Activated CD8-positive, alpha-beta memory T cell treated with anti-CD3 and anti-CD28 coated beads, Interleukin-2, amount 10 ng/mL, durations not matched to agents 7 days and 5 days (primary cell): ENCODE measurements at places on chromosomes 7 and 10. TPM values are rescaled to one million over a fixed set of nuclear protein-coding genes. Genes with fewer than 3 reads are reported as not detected.

DNA sequence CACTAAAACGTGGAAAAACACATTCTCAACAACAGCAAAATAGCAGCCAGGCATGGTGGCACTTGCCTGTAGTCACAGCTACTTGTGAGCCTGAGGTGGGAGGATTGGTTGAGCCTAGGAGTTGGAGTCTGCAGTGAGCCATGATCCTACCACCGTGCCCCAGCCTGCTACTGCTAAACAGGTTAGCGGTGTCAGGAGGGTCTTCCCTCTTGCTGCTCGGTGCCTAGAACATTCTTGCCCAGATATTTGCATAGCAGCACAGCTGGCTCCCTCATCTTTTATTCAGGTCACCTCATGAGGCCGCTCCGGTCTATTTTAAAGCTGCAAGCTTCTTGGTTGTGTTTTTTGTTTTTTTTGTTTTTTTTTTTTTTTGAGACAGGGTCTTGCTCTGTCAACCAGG lies 2.9 kb upstream of the RABGEF1 start:
- no peaks in the 10 kb centered on the region for H3K27me3 ChIP-seq
- H3K4me1 ChIP-seq, result peaks cover 20% of the 10 kb centered on the region
- DNase-seq, result no peak
- H3K4me3 ChIP-seq, result no peak overlapping the region

- no peak for DNase-seq
- no peak overlapping the region for H3K27ac ChIP-seq
- H3K4me1 ChIP-seq, result peaks cover 15% of the 10 kb centered on the region
- peaks cover 4% of the 10 kb centered on the region for H3K36me3 ChIP-seq
Measured at GRCh38 chr10:132403511-132404168, 6.6 kb downstream of the PWWP2B start.

DNA sequence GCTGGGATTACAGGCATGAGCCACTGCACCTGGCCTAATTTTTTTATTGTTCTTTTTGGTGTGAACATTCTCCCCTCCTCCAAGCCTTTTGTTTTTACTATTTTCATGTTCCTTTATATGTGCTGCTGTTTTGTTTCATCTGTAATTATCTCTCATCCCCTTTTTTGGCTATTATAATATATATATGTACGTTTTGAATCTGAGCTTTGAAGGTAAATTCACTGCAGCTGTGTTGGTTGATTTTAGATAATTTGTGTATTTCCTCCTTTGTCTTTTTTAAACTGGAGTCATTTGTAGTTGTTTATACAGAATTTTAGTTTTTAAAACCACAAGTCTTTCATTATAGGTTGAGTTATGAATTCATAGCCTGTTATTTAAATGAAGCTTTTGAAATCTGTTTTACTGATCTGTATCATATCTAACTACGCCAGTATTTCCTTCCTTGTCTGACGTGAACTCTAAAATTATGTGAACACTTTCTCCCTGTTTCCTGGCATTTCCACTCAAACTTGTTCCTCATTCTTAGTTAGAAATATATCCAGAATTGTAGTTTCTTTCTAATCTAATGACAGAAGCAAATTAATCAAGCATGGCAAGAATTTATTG lies 54.9 kb downstream of the PTEN start:
- no peak overlapping the region for H3K4me3 ChIP-seq

DNA sequence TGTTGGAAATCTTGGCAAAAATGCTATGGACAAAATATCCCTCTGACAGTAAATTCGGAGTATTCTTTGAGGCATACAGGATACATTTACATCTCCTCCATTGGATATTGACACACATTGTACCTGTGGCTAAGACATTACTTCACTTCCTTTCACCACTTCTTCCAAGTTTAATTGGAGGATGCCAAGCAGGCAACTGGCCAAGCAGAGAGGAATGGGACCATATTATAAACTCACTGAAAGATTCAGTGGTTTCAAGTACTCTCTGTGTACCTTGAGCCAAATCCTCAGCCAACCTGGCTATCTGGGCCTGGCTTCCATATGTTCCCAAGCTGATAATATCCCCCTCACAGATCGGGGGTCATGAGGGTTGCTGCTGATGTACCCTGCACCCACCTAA lies 14.7 kb upstream of the JCAD start:
- H3K4me3 ChIP-seq, result no peak overlapping the region
- DNase-seq, result no peak
- no peaks in the 10 kb centered on the region for H3K36me3 ChIP-seq
- H3K27me3 ChIP-seq, result peaks cover 39% of the 10 kb centered on the region
- H3K27ac ChIP-seq, result no peak overlapping the region

DNA sequence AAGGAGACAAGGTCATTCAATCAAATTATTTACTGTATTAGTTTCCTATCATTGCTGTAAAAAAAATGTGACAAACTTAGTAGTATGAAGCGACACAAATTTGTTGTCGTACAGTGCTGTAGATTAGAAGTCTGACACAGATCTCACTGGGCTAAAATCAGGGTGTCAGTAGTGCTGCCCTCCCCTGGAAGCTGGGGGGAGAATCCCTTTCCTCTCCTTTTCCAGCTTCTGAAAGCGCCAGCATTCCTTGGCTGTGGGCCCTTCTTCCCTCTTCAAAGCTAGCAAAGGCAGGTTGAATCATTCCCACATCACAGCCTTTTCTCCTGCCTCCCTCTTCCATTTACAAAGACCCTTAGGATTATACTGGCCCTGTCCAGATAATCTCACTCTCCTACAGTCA lies 28.0 kb downstream of the VPS41 start:
- DNase-seq, result no peak
- H3K4me1 ChIP-seq, result peaks cover 20% of the 10 kb centered on the region
- no peak overlapping the region for H3K27ac ChIP-seq
- no peaks in the 10 kb centered on the region for H3K27me3 ChIP-seq
- peaks cover 39% of the 10 kb centered on the region for H3K36me3 ChIP-seq

- H3K4me1 ChIP-seq, result peaks cover 4% of the 10 kb centered on the region
- H3K27me3 ChIP-seq, result peaks cover 56% of the 10 kb centered on the region
- DNase-seq, result no peak
- H3K27ac ChIP-seq, result no peak overlapping the region
Measured at GRCh38 chr7:148336411-148336810, 254.2 kb upstream of the C7orf33 start.

GRCh38 chr10:33506838-33507661 lies 172.6 kb upstream of the NRP1 start:
- peaks cover 4% of the 10 kb centered on the region for H3K27me3 ChIP-seq
- no peak overlapping the region for H3K27ac ChIP-seq
- DNase-seq, result no peak
- H3K36me3 ChIP-seq, result no peaks in the 10 kb centered on the region

- H3K4me3 ChIP-seq, result no peak overlapping the region
- H3K36me3 ChIP-seq, result no peaks in the 10 kb centered on the region
- H3K27me3 ChIP-seq, result no peaks in the 10 kb centered on the region
- H3K4me1 ChIP-seq, result no peaks in the 10 kb centered on the region
- DNase-seq, result peak; percentile 33
Measured at GRCh38 chr10:132106431-132106830, 40.7 kb downstream of the JAKMIP3 start.

- H3K27me3 ChIP-seq, result no peaks in the 10 kb centered on the region
- peaks cover 2% of the 10 kb centered on the region for H3K36me3 ChIP-seq
- H3K4me1 ChIP-seq, result peaks cover 20% of the 10 kb centered on the region
- no peak overlapping the region for H3K4me3 ChIP-seq
- peak; percentile 55 for DNase-seq
Measured at GRCh38 chr7:4638781-4639575, 43.1 kb upstream of the FOXK1 start.

- H3K4me3 ChIP-seq, result no peak overlapping the region
- no peaks in the 10 kb centered on the region for H3K27me3 ChIP-seq
- H3K4me1 ChIP-seq, result peaks cover 3% of the 10 kb centered on the region
Measured at GRCh38 chr7:12805957-12806356, 118.5 kb downstream of the ARL4A start.

DNA sequence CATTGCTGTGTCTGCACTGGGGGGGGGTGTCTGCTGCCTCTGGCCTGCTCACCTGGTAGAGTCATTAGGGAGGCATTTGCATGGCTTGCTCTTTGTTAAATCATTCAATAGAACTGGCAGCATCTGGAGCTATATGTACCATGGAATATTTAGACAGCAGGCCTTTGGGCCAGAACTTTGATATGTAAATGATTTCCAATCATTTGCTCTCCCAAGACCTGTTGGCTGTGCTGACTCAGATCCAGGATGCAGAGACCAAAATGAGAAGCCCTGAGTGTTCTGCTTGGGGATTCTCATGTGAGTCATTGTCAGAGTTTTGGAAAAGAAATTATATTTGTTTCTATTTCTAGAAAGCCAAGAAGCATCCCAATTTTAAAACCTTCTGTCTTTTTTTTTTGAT lies 257.6 kb upstream of the IGFBP3 start:
- no peak overlapping the region for H3K4me3 ChIP-seq
- no peak overlapping the region for H3K27ac ChIP-seq
- H3K36me3 ChIP-seq, result no peaks in the 10 kb centered on the region
- H3K4me1 ChIP-seq, result no peaks in the 10 kb centered on the region

DNA sequence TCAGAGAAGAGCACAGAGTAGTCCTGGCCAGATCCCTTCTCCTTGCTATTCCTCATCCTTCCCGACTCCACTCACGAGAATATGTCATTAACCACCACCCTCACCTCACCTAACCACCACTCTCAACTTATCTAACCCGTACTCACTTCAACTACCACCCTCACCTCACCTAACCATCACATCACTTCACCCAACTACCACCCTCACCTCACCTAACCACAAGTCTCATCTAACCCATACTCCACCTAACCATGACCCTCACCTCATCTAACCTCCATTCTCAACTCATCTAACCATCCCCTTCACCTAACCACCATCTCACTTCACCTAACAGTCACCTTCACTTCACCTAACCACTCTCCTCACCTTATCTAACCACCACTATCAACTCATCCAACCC lies 85.0 kb downstream of the VIPR2 start:
- H3K36me3 ChIP-seq, result no peaks in the 10 kb centered on the region
- DNase-seq, result no peak
- H3K27me3 ChIP-seq, result no peaks in the 10 kb centered on the region
- H3K4me3 ChIP-seq, result no peak overlapping the region

NKX2-3 gene
- total RNA-seq, result not detected

CTBP2 gene
- 0.61 TPM for total RNA-seq

CHAT gene
- not detected for total RNA-seq

ICA1 gene
- total RNA-seq, result 3.4 TPM

MAGI2 gene
- 0.19 TPM for total RNA-seq
